Heart left ventricle (tissue), 16 donors: ENCODE measurements at places on chromosomes 1 and 21.
A peak's percentile ranks its signal among the peaks of the same experiment; 100 is the strongest.

DNA sequence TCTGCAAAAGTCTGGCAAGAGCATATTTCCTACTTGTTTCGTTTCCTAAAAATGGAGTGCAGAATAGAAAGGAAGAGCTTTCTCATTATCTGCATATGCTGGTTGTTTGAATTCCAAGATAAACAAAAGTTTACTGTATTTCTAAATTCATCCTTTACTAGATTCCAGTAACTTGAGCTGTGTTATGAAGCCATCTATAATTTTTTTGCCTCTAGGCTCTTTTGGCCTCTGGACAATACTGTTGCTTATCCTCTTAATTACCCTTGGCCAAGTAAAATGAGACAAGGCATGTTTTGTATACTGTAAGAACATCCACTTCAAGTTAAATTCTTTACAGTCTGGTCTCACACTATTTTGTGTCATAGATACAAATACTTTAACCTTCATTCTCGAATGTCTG lies 45.6 kb upstream of the HFM1 start:
- no peak for DNase-seq

DNA sequence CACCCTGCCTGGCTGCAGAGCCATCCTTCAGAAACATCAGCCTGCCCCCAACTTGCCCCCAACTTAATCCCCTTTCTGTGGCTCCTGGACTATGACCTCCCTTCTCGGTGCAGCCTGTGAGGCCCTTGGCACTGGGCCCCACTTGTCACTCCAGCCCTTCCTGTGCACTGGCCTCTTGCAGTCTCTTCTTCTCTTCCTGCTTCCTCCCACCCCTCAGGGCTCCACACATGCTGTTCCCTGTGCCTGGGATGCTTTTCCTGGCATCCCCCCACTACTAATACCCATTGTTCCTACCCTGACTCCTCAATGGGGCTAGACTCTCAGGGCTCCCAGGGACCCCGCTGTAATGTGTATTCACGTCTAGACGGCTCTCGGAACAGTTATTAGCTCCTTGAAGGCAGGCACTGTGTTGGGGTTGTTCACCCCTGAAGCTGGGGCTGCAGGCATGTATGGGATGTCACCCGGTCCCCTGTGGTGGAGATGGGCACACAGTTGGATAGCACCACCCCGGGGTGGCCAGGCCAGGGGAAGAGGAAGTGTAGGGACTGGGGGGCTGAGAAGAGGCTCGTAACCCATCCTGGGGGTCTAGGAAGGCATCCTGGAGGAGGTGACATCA lies 4.5 kb downstream of the LDLRAD1 start:
- DNase-seq = no peak

DNA sequence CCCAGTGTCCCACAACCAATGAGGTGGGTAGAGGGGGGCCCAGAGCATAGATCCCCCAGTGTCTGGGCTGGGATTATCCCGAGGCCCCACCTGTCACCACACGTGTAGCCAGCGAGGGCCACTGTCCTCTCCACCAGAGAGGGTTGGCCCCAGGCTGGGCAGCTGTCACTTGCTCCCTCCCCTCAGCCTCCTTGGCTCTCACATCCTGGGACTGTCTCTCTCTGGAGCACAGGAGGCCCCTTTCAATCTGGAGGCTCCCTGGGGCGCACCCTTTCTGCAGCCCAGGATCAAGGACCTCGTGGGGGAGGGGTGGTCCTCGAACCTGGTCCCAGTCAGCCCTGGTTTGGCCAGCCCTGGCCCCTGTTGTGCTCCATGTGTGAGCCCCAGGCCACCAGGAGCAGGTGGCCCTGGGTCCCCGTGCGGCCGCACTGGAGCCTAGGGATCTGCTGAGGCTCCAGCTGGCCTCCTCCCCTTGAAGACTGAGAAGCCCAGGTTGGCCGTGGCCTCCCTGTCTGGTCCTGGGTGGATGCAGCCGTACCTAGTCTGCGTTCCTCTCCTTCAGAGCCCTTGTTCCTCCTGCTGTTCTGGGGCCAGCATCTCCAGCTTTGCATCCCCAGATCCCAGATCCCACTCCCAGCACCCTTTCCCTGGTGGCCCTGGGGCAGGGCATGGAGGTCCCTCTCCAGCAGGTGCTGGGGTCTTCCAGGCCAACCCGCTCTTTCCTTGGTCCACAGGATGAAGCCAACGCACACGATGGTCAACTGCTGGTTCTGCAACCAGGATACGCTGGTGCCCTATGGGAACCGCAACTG lies 6.7 kb downstream of the TMEM201 start:
- DNase-seq = no peak

- no peak for DNase-seq
These were observed 27.7 kb downstream of the RPL5 start for GRCh38 chr1:92859400-92860039.

- no peak for DNase-seq
These were observed 68.5 kb downstream of the SLC37A1 start for GRCh38 chr21:42581993-42582786.

DNA sequence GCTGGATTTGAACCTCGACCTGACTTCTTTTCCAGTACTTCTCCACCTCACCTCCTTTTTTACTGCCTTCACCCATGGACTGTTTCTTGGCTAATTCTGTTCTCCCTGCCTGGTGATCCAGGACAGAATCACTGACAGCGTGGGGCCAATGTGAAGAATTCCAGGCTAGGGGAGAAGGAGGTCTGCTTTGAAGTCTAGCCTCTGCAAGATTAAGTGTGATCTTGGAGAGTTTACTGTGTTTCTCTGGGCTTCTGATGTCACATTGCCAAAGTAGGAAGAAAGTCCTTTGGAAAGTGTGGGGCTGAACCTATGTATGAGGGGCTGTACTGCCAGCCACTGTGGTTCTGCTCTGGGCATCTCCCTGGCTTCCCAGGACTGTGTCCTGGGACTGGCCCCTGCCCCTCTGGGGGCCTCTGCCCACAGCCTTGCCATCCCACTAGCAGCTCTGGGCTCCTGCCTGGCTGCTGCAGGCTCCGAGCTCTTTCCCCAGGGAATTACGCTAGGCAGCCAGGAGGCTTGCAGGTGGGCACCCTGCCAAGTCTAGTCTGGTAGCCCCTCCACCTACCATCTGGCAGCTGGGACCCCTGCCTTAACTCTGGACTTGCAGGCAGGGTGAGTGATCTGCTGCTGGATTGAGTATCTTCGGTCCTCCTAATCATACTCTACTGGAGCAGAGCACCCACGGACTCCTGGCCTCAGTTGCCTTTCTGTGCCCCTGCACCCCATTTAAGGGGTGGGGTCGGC lies 52.2 kb downstream of the YARS1 start:
- DNase-seq = no peak

GRCh38 chr1:247494767-247495166 lies 36.9 kb upstream of the OR2B11 start:
- DNase-seq = no peak

DNA sequence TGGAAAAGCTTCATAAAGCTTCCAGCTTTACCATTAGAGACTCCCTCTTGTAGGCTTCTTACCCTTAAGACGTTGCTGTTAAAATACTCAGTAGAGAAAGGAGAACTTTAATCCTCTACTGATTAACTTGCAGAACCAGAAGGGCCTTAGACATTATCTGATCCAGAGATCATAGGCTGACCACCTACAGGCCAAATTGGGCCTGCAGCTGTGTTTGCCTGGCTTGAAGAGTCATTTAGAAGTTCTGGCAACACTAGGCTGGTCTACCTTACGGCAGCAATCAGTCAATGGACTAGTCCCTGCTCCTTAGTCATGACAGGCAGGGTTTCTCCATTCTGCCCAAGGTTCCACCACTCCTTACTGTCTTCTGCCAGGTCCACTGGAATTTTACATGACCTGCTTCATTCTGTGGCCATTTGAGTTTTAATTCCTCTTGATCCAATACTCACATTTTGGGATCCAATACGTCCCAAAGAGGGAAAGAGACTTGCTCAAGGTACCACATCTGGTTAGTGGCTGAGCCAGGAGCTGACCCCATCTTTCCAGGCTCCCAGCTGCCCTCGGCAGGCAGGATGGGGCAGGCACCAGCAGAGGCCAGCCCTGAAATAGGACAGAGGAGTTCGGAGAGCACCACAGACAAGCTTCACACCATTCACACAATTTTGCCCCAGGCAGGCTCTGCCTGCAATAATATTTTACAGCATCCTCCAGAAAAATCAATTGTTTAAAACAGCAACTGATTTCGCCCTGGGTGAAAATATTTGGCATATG lies 96.8 kb downstream of the TNR start:
- DNase-seq = no peak

GRCh38 chr1:239025997-239026694 lies 360.2 kb upstream of the CHRM3 start:
- DNase-seq = no peak

- DNase-seq = no peak
These were observed 45.6 kb upstream of the PLA2G4A start for GRCh38 chr1:186783193-186783592.

- no peak for DNase-seq
These were observed 53.2 kb upstream of the RAVER2 start for GRCh38 chr1:64691626-64692025.

DNA sequence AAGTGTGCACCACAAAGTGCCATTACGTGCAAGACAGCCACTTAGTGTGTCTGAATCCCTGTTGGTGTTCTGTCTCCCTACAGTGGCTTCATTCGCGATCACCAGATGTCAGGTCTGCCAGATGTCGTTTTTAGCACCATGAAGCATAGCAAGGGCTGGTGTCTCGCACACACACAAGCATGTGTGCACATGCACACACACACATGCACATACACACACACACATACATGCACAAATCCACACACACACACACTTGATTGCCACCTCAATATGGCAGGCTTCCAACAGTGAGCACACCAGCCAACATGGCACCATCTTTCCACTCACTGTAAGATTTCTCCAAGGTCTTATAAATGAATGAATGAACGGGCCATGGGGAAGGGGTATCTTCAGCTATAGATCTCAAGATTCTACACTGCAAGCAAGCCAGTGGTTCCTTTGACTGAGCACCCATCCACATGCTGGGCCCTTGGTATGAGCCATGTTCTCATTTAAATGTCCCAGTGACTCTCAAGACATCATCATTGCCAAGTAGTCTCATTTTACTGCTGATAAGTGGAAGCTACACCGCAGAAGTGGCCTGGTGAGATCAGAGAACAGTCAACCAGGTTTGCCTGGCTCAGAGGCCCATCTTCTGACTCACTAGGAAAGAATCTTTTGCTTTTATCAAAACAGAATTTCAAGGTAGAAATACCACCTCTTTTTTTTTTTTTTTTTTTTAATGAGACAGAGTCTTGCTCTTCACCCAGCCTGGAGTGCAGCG lies 84.9 kb downstream of the SIM2 start:
- no peak for DNase-seq

GRCh38 chr1:185694081-185694480 lies 40.1 kb upstream of the HMCN1 start:
- no peak for DNase-seq

GRCh38 chr1:113320272-113320671 lies 70.0 kb upstream of the MAGI3 start:
- DNase-seq = no peak

- DNase-seq = no peak
These were observed 1019.2 kb downstream of the TTLL7 start for GRCh38 chr1:82979593-82980236.

- no peak for DNase-seq
These were observed 36.2 kb downstream of the TP73 start for GRCh38 chr1:3688356-3689137.

GRCh38 chr1:221606256-221606655 lies 135.6 kb downstream of the DUSP10 start:
- DNase-seq = no peak

GRCh38 chr1:11806307-11806936 lies 431 bp downstream of the CLCN6 start:
- peak; percentile 49 for DNase-seq

GRCh38 chr1:31586376-31587327 lies 10.3 kb downstream of the TINAGL1 start:
- no peak for DNase-seq

DNA sequence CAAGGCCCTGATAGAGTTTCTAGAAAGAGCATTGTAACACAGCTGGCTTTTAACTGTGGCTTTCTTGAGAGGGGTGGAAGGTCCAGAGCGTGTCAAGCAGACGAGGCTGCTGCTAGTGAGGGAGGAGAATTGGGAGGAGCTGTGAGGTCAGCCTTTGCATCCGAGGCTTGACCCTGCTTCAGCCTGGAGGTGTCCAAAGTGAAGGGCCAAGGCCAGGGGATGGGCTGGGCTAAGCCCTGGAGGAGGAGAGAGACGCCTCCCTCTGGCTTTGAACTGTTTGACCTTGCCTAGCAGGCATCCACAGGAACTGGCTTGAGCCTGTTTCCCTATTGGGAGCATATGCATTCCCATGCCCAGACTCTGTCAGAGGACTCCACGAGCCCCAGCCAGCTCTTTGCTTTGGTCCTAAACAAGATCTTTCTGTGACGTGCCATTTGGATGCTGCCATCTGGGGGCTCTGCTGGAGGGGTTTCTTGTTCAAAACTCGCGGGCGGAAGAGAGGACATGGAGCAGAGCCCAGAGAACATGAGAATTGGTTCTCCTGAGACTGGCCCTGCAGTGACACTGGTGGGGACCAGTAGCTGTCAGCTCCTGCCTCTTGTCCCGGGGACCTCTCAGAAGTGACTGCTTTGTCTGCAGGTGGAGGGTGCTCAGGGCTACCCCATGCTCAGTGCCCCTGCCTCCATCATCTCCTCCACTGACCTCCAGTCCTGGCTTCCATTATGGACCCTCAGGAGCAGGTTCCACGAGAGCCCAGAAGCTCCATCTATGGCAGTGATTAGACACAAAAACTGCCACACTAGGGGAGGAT lies 5.5 kb downstream of the ACTRT2 start:
- DNase-seq = no peak

DNA sequence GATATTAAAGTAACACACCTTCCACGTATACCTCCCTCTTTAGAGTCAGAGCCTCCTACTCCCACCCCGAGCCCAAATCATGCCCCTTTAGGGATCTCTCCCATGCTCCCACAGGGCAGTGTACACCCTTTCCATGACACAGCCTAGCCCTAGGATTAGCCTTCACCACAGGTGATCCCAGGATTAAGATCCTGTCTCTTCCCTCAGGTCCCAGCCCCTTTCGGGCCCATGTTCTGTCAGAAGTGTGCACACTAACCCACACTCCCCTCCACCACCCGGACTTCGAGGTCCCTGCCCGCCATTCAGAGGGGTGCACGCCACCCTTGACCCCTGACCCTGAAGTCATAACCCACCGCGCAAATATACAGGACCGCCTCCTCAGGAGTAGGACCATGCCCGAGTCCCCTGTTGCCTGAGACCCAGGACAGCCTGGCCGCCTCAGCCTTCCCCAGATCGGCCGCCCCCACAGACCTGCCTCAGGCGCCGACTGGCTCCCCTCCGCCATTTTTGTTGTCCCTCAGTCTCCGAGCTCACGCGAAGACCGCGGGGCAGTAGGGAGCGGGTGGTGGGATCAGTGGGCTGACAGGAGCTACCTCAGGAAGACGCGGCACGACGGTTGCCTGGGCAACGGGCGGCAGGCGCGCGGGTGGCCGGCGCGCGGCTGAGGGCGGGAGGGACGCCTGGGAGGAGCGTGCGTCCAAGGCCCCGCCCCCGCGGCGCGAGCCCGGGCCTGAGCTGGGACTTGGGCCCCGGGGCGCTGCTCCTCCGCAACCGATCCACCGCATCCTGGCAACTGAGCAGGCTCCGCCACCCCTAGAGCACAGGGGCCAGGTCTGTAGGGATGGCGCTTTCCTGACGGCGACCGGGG lies at the start of gene AGBL4:
Gene AGBL4, minus strand, starts transcription at position 663 of the 868 bp plus-strand sequence.
- DNase-seq = peak; percentile 52
